ENCODE measurements at places on chromosomes 12 and 14.

GRCh38 chr12:52359621-52360061 lies 7.6 kb downstream of the KRT85 start:
- DNase-seq = no peak

- DNase-seq = no peak
These were observed 68.5 kb downstream of the DAO start for GRCh38 chr12:108948367-108948766.

- DNase-seq = no peak
These were observed 1.3 kb downstream of the PNP start for GRCh38 chr14:20470603-20470901.

GRCh38 chr14:103058164-103059055 lies 1.1 kb upstream of the CDC42BPB start:
- no peak for DNase-seq

- no peak for DNase-seq
These were observed 41.3 kb upstream of the CTDSP2 start for GRCh38 chr12:57887631-57888408.

DNA sequence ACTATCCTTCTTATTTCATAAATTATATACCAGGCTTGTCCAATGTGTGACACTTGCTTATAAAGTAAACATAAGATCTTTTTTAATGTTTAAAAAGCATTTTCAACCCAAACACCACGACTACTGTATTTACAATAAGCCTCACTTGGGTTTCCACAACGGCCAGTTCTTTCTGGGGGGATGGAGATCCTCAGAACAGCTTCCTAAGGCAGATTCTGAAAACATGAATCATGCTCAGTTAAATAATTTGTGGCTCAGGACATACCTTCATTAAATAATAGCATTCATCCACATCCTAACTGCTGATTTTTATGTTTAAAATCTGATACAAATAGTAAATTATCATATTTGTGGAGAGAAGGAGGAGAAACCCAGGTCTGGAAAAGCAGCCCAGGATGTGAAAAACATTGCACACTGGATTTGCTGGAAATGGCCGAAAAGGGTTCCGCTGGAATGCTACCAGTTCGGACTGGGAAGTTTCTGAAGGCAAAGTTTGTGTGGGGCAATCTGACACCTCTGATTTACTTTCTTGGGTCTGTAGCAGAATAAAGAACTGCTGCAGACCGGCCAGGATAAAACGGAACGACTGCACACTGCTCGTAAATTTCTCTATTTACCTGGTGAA lies 597 bp downstream of the GLT8D2 start:
- DNase-seq = no peak

- DNase-seq = no peak
These were observed 111.2 kb downstream of the RIN3 start for GRCh38 chr14:92624764-92625163.

All from stimulated activated CD8-positive, alpha-beta memory T cell treated with anti-CD3 and anti-CD28 coated beads, Interleukin-12 subunit alpha, Interleukin-12 subunit beta, amount 100 ng/mL, for 4 hours (primary cell).